ENCODE measurements at places on chromosomes 7 and 10.

DNA sequence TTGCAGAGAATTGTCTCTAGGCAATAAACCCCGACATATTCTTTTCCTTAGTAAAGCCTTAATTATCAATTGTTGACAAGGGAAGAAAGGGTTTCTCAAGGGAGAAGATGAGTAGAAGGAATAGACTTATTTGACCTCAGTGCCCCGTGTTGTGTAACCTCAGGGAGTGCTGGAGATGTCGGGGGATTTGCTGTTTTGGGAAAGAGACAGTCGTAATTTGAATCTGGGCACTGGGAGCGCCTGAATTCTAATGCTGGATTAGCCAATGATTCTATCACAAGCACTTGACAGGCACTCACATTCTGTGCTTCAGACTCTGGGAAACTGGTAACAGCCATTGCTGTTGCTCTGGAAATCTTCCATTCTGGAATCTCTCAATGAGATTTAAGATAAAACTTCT lies 13.8 kb upstream of the LMOD2 start:
- DNase-seq = peak; percentile 50

GRCh38 chr10:88835910-88836221 lies 15.8 kb downstream of the ANKRD22 start:
- DNase-seq = no peak

GRCh38 chr10:24168258-24169170 lies 40.4 kb upstream of the KIAA1217 start:
- DNase-seq = no peak

GRCh38 chr7:147639751-147640150 lies 950.8 kb upstream of the C7orf33 start:
- no peak for DNase-seq

- DNase-seq = no peak
Observed at GRCh38 chr10:109778993-109779392, 144.3 kb downstream of the XPNPEP1 start.

DNA sequence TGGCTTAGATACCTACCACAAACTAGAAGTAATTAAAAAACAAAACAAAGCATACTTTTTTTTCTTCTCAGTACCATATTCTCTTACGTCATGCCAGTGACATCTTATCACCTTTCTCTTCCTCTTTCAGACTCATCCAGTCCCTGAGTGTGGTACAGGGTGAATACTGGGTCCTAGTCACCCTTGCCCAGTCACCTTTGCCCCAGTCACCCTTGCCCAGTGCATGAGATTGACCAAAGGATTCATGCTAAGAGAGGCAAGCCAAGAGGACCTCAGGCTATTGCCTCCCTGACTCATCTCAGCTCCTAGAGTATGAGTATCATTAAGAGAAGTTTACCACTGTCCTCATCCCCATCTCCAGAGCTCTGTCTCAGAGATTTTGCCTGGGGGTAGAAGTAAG lies 10.0 kb upstream of the TSPAN12 start:
- peak; percentile 82 for DNase-seq

DNA sequence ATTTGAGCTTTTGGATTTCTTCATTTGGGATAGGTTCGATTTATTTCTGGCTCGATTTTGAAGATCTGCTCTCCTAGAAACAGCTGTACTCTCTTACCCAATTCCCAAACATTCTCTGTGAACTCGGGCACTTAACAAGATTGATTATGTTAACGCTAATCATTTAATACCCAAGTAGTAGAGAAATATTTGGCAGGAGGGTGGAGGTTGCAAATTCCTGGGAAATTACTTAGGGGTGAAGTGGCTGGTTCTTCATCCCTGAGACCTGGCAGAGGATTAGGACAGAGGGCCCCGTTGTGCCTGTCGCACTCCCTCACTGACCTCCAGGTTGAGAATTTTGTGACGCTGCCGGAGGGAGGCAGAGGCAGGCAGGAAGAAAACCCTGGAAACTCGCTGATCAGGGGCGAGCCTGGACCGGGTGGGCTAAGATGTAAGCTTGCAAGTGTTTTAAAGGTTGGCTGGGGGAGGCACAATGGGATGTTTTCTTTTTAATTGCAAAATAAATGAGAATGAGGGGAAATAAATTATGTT lies 182.6 kb downstream of the TCF7L2 start:
- no peak for DNase-seq

All from trophoblast cell (in vitro differentiated cells and primary cell).